Esophagus squamous epithelium (tissue), 5 donors: ENCODE measurements at places on chromosomes 1 and 21.

GRCh38 chr21:33419538-33420123 is 16.4 kb downstream of the IFNGR2 start:
- no peak for DNase-seq

DNA sequence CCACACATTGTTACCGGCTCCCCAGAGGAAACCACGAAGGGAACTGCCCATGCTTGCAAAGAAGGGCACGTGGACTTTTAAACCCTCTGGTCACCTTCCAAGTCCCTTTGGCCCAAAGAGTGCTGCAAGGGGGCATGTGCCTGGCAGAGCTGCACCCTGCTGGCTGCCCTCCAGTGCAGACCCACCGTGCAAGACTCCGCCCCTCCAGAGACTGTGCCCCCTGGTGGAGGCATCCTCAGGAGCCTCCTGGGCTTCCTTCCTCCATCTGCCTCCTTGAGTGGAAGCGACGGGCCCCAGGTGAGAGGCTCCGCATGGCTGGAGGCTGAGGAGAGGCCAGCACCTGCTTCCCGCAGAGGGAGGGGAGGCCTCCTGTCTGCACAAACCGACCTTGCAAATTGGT is 100.6 kb downstream of the CRYAA start:
- DNase-seq = no peak

- DNase-seq = no peak
Measured at GRCh38 chr1:12450090-12450755, 167.8 kb downstream of the DHRS3 start.

DNA sequence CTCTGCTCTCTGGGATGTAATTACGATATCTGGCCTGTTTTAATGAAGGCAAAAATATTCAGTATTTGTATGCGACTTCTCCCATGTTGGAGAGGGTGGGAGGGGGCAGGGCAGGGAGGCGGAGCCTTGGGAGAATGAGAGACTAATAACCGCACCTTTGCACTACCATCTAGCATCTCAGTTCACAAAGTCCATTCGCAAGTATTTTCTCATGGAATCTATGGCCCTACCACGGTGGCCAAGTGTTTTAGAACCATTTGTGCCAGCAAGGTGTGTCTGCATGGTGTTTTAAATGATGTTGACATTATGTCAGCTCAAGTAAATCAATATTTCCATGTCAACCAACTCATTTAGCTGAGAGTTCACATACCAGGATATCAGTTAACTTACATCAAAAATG is 14.3 kb upstream of the BLACAT1 start:
- no peak for DNase-seq

DNA sequence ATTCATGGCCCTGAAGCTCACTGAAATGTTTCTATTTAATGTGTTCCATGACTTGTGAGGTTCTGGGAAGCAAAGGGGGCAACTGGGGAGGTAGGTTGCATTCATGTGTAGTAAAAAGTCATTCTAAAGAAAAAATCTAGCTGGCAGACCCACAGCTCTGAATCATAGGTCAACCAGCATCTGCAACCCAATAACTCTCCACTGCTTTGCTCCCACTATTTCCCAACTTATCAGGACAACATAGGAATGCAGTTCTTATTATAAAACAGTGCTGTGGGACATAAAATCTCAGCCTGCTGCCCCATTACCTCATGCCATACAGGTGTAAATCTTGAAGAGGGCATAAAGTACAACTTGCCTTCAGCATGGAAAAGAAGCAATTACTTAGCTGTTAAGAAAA is 576.1 kb upstream of the PTBP2 start:
- DNase-seq = no peak

- no peak for DNase-seq
Measured at GRCh38 chr1:110726755-110727154, 52.0 kb upstream of the KCNA3 start.

DNA sequence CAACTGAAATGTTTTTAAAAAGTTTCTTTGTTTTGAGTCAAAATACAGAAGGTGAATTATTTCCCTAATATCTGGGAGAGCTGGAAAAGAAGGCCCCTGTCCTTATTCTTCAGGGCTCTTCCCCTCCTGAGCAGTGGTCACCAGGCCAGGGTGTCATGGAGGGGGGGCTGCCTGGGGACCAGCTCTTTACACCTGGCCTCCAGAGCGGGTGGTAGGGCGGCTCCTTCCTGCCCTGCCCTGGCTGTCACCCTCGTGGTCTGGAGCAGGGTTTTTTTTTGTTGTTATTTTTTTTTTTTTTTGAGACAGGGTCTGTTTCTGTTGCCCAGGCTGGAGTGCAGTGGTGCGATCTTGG is 6.6 kb downstream of the SKI start:
- no peak for DNase-seq

GRCh38 chr1:6198646-6199297 is 623 bp downstream of the RPL22 start:
- DNase-seq = no peak

- no peak for DNase-seq
Measured at GRCh38 chr1:7458946-7459345, 312.1 kb upstream of the VAMP3 start.

GRCh38 chr1:213300433-213300832 is 249.4 kb downstream of the RPS6KC1 start:
- no peak for DNase-seq

DNA sequence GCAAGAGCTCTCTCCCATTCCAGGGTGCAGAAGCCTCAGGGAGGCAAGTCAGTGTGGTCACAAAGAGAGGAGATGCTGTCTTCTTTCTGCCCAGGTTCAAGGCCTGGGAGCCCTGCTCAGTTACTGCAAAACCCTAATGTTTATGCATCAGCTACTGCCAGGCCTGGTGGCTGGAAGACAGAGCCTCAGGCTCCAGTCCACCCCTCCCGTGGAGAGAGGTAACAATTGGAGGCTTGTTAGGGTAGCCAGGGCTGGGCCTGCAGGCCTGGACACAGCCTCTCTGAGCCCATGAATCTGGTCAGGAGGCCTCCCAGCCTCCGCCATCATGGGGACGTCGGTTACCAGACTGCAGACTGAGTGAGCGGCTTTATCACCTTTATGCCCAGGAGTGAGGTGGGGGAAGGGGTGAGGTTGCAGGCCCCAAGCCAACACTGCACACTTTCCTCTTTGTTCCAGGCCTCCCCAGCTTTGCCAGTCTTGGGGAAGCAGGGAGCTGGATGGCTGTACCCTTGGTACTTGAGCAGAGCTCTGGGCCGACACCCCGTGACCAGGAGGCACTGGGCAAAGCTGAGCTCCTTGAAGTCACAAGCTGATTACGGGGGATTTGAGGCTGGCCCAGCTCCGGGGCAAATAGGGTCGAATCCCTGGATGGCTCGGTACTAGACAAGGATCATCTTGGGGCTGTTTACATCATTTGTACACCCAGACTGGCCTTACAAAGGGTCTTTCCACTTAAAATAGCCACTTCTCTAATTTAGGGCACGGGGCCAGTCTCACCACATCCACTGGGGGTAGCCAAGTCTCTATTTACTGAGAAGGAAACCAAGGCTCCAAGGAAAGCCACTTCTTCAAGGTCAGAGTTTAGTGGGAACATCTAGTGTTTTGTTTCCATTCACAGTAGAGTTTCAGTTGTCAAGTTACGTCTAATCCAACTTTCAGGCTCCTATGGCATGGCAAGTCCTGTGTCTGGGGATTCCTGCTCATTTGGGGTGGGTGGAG is 5.2 kb downstream of the SLC2A1 start:
- DNase-seq = no peak

DNA sequence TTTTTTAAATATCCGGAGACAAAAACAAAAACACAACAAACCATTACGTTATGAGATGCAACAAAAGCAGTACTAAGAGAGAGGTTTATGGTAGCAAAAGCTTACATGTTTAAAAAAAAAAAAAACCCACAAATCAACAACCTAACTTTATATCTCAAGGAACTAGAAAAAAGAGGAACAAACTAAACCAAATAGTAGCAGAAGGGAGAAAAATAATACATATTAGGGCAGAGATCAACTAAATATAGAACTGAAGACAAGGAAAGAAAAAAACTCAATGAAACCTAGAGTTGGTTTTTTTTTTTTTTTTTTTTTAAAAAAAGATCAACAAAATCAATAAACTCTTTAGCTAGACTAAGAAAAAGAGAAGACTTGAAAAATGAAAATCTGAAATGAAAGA is 34.9 kb downstream of the ZNF644 start:
- no peak for DNase-seq

DNA sequence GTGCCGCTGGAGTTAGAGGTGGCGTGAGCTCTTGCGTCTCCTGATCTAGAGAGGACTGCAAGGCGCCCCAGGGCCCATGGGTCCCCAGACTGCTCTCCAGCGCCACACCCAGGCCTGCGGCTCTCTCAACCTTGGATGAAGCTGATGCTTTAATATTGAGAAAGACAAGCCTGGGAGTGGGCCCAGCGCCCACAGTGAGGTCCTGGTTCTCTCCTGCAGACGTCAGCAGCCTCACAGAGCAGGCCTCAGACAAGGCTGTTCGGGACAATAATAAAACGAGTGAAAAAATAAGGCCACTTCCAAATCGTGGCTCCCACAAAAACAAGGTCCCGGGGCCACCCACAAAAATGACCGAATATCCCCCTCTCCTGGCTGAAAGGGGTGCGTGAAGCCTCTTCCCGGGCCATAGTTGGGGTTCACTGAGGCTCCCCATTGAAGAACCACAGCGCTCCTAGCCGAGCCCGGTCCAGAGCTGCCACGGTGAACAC is 6.0 kb upstream of the DNMT3L start:
- no peak for DNase-seq

DNA sequence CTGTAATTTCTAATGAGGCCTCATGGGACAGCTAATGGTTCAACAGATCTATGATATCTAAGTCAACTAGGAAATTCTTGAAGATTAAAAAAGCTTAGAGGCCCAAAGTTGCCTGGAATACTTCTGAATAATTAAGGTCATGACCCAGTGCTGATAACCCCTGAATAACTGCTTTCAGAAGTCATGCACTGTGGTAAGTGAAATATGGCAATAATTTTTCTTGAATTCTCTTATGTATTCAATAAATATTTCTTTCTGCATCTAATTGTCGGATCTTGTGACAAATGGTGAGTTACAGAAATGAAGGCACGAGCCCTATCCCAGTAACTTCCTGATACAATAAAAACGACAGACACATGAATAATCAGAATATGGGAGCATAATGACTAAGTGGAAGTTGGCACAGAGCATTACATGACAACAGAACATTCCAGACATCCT is 219.3 kb upstream of the GREM2 start:
- no peak for DNase-seq

DNA sequence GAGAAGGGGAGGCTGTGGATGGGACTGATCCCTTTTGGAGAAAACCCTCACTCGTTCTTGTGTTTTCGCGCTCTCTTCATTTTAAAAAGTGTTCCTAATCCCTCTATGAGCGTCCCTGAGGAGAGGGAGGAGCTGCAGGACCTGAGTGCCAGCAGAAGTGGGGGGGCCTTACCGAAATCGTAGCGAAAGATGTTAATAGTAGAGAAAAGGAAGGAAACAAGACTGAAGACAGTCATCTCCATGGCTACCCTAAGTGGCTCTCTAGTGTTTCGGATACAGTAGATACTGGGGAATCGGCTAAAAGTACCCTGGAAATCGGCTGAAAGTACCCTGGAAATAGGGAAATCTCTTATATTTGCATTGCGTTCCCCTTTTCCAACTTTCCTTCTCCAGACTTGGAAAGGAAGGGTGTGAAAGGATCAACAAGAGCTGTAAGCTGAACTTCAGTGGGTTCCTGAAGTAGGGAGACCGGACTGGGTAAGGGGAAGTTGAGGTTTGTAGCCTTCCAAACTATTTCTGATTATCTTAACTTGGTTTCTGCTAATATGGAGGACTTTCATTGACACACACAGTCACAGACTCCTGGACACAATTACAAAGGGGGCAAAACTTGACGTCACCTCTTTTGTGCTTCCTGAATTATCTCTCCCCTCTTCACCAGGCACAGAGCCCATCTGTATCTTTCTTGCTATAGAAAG is 486 bp upstream of the DSTYK start:
- DNase-seq = no peak

- no peak for DNase-seq
Measured at GRCh38 chr1:215474940-215475339, 92.2 kb upstream of the KCTD3 start.

GRCh38 chr1:187326557-187326956 is 497.8 kb downstream of the PLA2G4A start:
- no peak for DNase-seq
